ENCODE measurements at places on chromosomes 3 and 15. TPM values are rescaled to one million over a fixed set of nuclear protein-coding genes. Genes with fewer than 3 reads are reported as not detected.

Gene MUC20
- 0.52 TPM for total RNA-seq

Gene AAGAB
- total RNA-seq: 30.4 TPM

Gene USP3
- total RNA-seq: 26.5 TPM

Gene BTD
- 15.3 TPM for total RNA-seq

Gene EXD1
- not detected for total RNA-seq

Gene TRPM1
- total RNA-seq: not detected

Gene REC114
- not detected for total RNA-seq

Gene RAB7A
- 62.3 TPM for total RNA-seq
